ENCODE measurements at places on chromosomes 7 and 10.

DNA sequence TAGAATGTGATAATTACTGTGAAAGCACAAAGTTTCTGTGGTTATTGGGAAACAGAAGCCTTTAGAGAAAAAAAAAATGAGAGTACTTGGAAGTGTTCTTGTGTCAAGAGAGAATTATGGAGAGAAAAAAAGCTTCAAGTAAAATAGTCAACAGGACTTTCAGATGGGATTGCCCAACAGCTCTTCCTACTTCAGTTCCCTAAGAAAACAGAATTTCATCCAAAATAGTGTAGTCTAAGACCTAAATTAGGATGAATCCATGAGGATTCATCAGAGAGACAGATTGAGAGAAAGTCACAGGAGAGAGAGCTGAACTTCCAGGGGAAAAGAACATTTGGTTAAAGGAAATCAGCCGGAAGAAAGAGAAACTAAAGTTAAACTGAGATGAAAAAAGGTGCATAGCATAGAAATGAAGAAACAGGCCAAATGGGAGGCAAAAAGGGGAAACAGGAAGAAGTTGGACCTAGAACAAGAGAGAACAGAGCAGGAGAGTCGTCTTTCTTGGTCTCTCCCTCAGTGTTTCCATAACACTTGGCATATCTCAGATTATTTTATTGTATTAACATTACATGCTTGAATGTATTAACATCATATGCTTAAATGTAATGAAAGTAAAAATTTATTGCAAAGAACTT is 2.5 kb downstream of the SCIN start:
- no peak for DNase-seq

DNA sequence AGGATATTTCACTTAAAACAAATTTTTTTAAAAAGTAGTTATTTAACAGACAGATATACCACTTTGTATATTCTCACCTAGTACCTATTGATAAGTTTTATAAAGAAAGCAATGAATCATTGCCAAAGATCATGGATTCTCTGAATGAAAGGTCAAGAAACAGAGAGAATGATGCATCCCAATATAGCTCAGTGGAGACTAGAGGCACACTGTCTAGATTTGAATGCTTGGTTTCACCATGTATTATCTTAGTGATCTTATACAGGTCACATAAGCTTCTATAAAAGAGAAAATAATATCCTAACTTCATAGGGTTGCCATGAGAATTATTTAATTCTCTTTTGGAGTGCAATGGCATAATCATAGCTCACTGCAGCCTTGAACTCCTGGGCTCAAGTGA is 87.0 kb upstream of the LRRN3 start:
- no peak for DNase-seq

- DNase-seq, result no peak
These were observed 378.0 kb upstream of the SEMA3D start for GRCh38 chr7:85564861-85565260.

GRCh38 chr7:77351539-77352004 is 64.6 kb downstream of the GSAP start:
- no peak for DNase-seq

DNA sequence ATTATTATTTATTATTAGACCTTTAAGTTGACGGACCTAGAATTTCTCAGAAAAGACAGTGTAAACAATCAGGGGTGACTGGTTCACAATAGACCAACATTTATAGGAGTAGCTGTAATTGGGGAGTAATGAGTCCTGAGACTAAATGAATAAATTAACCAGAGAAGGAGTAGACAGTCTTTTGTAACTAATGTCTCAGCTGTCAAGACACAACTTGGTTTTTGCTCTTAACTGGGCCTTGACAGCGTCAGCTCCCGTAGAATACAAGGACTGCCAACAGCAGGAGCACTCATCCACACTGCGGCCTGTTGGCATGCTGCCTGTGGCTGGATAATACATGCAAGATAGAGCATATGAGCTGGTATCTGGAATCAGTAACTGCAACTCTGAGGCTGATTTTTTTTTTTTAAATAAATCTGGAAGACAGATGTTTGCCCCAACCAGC is 123.9 kb downstream of the CACNA2D1 start:
- DNase-seq, result peak; percentile 94

- no peak for DNase-seq
These were observed 143.0 kb upstream of the HDAC9 start for GRCh38 chr7:18352339-18353255.

All from psoas muscle (tissue), 8 donors.